ENCODE measurements at places on chromosomes 11 and 22.

GRCh38 chr11:113387605-113388211, at the start of gene ANKK1:
TSS of gene ANKK1 (plus strand) at chr11:113387779. CDS start at chr11:113387885, 106 bp downstream.
- no peak for DNase-seq

GRCh38 chr11:47271328-47271727, 1.4 kb downstream of the MADD start:
- no peak for DNase-seq

GRCh38 chr11:442611-443081, 835 bp upstream of the ANO9 start:
- no peak for DNase-seq

- peak; percentile 88 for DNase-seq
Observed at GRCh38 chr22:42581762-42582716, 28.3 kb downstream of the SERHL2 start.

- no peak for DNase-seq
Observed at GRCh38 chr11:15944460-15944859, 411.9 kb downstream of the SOX6 start.

GRCh38 chr11:87535513-87535912, 497.8 kb downstream of the TMEM135 start:
- no peak for DNase-seq

- peak; percentile 69 for DNase-seq
Observed at GRCh38 chr22:38853196-38853651, 9.4 kb upstream of the NPTXR start.

DNA sequence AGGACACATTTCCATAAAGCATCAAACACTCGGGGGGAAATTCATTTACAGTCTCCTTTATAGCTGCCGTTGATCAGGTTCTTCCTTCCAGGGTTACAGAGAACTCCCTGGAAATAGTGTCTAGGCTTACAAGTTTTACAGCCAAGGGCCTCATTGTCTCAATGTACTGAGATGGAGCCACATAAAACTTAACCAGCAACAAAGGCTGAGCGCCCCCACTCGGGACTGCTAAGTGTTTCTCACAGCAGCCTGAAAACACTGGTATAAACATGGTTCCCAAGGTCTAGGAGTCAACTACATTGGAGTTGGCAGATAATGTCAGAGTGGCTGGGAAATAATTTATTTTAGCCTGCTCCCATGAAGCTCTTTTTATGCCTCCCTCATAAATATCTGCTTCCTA, 686.2 kb downstream of the OPCML start:
- DNase-seq, result no peak

- no peak for DNase-seq
Observed at GRCh38 chr11:32297611-32298011, 137.7 kb downstream of the WT1 start.

DNA sequence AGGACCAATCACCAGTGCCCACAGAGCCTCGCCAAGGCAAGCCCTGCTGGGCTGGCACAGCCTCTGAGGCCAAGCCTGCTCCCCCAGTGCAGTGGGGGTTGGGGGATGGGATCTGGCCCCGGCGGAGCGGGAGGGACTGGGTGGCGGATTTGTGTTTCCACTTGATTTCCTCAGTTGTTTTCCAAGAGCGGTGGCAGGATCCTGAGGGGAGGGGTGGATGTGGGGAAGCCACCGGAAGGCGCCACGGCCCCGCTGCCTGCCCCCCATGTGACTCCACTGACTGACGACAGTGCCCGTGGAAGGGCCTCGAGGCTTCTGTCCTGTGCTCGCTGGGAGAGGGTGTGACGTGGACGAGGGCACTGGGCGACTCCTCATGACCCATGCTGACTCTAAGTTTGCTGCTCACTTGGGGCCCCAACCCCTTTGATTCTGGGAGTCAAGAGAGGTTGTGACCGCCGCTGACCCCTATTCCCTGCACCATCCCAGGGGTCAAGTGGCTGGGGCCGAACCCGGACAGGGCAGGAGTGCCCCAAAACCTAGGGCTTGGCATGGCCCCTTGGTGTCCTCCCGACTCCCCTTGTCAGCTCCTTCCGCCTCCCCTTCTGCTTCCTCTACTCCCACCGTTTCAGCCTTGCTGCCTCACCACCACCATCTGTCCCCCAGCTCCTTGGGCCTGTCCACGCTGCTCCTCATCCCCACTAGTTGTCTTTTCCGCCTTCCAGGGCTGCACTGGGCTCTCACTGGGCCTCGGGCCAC, 23.5 kb upstream of the PICK1 start:
- no peak for DNase-seq

- DNase-seq, result no peak
Observed at GRCh38 chr11:78653294-78653909, 78.7 kb upstream of the NARS2 start.

DNA sequence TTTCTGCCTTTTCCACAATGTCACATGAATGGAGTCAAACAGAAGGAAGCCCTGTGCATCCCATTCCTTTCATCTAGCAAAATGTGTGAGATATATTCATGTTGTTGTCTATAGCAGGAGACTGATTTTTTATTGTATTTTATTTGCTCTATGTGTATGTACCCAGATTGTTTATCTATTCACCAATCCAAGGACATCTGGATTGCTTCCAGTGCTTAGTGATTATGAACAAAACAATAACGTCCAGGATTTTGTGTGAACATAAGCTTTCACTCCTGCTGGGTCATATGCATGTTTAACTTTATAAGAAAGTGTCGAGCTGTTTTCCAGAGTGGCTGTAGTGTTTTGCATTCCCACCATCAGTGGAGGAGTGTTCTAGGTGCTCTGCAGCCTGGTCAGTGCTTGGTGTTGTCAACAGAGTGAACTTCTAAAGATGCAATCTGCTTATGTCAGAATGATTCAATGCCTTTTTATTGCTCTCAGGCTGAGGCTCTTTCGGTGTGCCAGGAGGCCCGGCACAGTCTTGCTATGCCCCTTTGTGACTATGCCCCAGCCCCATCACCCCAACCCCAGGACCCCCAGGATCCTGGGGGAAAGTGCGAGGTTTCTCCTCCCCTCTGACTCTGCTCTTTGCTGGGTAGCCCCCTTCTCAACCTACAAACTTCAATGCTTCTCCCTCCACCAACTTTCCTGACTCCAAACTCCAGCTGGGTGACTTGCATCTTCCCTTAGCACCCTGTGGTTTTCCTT, 19.9 kb upstream of the SYT13 start:
- DNase-seq, result no peak

DNA sequence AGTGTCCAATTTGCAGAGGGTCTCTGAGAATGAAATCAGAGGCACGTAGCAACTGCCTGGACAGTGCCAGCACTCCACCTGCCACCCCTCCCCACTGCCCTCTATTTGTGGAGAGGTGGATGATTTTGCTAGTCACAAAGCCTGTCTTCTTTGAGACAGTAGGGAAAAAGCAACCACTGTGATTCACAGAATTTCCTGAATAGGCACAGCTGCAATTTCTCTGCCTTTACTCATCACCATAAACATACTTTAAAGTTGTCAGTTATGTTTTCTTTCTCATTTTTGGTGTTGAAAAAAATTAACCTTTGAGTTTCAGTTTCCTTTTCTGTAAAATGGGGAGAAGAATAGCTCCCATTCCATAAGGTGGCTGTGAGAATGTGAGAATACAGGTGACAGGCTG, 134.3 kb downstream of the TEAD1 start:
- no peak for DNase-seq

GRCh38 chr11:16086229-16086819, 270.0 kb downstream of the SOX6 start:
- DNase-seq, result no peak

DNA sequence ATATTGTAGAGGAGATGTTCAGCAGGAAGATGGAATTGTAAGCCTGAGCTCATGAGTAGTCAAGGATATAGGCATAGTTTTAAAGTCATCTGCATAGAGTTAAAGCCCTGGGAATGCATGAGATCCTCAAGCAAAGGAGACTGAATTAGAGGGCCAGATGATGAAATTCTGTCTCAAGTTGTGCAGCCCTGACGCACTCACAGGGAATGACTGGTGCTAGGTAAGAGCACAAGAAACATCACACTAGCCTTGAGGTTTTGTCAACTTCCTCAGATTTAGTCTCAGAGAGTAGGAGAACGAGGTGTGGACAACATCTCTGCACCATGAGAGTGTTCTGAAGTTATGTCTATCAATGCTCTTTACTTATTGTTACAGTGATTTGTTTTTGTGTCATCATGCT, 5.8 kb downstream of the RAB38 start:
- DNase-seq, result no peak

DNA sequence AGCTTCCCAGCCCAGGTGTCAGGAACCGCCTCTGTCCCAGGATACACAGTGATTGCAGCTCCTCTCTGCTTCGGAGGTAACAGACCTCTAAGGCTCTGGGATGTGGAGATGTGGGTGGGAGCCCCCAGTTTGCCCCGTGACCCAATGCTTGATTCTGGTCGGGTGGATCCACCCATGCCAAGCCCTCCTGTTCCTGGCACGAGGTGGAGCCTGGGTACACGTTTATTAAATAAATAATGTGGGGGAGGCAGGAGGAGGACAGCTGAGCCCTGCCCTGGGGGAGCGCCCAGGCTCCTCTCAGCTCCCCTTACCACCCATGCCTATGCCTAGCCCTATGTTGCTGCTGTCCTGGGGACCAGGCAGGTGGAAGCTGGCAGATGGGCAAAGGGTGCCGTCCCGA, 16.0 kb downstream of the ARHGEF17 start:
- DNase-seq, result no peak

GRCh38 chr11:83292709-83293456, 6.7 kb upstream of the CCDC90B start:
- DNase-seq, result no peak

GRCh38 chr22:48336339-48337060, 1491.2 kb downstream of the BRD1 start:
- DNase-seq, result no peak

- no peak for DNase-seq
Observed at GRCh38 chr11:6708876-6709275, 25.7 kb upstream of the MRPL17 start.

DNA sequence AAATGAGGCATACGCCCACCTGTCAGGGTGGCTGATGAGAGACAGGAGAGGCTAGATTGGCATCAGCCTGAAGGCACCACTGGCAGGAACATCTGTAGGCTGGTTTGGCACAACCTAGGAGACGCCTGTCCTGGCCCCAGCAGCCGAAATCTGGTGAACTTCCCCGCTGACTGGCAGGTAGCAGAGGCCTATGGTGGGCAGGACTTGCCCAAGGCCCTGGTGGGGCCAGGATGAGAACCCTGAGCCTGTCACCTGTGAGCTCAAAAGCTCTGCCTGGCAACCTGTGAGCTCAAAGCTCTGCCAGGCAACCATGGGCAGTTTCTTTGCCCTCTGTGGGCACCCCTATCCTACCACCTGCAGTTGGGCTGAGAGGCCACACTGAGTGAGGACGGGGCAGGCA, 2.5 kb downstream of the DERL3 start:
- DNase-seq, result peak; percentile 32

DNA sequence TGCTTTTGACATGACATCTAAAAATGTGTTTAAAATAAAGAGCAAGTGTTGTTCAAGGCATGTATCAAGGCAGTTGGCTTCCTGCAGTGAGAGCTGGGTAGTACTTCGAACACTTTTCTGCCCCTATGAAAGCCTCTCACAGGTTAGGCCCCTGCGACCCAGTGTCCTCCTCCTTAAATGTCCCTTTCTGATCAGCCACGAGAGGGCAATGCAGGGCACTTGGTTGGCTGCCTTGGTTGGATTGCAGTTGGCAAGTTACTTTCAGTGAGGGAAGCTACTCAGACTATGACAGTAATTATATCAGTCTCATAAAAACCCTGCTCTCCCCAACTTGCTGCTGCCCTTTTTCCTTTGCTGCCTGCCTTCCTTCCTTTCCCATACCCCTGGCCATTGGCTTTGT, 743.8 kb downstream of the NTM start:
- DNase-seq, result no peak

Measured in Right ventricle myocardium inferior (tissue), 1 donor.